ENCODE measurements at places on chromosomes 5 and 9. TPM values are rescaled to one million over a fixed set of nuclear protein-coding genes. Genes with fewer than 3 reads are reported as not detected.

- no peak for DNase-seq
Observed at GRCh38 chr5:173950829-173951228, 38.1 kb upstream of the C5orf47 start.

GRCh38 chr5:54229041-54229780 lies 81.2 kb downstream of the ARL15 start:
- peak; percentile 54 for DNase-seq

DNA sequence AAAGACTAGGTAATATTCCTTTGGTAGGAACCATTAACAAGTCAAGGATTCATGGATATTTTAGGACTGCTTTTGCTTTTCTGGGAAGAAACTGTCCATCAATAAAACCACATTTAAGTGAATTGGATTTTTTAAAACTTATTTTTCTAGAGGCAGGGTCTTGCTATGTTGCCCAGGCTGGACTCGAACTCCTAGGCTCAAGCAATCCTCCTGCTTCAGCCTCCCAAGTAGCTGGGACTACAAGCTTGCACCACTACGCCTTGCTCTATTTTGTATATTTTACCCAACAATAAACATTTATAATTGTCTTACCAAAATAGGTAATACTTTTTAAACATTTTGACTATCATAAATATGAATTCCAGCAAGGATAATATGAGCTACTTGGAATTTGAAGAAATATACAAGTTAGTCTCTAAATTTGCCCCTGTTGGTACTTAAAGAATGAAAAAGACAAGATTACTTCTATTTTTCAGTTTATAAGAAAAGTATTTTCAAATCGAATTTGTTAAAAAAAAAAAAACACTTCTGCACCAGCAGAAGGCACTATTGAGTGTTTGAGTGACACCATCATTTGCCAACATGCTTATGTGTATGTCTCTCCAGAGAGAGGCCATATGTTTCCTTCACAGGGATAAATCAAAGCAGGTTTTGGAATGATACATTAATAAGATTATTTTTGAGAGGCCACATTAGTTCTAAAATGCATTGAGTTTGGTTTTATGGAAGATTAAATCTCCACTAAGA lies 60.0 kb upstream of the CARTPT start:
- DNase-seq = no peak

DNA sequence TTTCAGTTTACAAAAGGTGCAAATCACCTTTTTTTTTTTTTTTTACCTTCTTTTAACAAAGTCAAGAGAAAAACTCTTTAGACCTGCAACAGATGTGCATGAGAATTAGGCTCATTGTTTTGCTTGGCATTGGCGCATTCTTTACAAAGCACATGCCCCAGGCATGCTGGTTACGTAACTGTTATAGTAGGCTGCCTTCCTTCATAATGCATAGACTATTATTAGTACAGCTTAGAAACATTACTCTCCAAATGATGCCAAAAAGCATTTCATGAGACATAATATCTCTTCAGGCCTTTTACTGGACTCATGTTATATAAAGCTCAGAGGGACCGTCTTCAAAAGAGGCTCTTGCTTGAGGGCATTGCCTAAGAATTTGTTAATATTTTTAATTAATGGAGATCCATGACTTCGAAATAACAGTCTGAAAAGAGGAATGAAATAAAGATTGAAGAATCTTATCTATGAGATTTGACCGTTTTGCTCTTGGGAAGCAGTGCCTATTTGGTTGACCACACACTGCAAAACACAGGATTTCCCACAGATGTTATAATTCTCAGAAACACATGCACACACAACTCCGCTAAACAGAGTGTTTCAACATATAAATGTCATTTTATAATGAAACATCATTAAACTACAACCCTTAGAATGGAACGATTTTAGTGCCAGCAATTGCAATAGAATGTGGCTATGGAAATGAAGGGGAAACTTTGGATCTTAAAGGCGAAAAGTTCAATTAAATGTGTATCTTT lies 478.7 kb downstream of the PRR16 start:
- no peak for DNase-seq

DNA sequence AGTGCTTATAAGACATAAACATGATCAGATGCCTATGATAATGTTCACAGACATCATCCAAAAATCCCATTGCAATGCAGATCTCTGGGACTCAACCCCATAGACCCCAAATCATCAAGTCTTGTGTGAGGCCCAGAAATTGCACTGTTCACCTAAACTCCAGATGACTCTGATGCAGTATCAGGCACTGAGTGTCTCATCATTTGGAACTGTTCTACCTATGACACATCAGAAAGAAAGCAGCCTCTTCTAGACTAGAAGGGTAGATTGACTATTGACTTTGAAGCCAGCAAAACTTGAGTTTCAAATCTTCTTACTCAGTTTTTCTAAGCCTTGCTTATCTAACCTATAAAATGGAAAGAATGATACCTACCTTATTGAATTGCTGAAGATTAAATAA lies 58.7 kb upstream of the PAPPA start:
- DNase-seq = no peak

- DNase-seq = no peak
Observed at GRCh38 chr5:1535646-1536045, 11.9 kb upstream of the LPCAT1 start.

DNA sequence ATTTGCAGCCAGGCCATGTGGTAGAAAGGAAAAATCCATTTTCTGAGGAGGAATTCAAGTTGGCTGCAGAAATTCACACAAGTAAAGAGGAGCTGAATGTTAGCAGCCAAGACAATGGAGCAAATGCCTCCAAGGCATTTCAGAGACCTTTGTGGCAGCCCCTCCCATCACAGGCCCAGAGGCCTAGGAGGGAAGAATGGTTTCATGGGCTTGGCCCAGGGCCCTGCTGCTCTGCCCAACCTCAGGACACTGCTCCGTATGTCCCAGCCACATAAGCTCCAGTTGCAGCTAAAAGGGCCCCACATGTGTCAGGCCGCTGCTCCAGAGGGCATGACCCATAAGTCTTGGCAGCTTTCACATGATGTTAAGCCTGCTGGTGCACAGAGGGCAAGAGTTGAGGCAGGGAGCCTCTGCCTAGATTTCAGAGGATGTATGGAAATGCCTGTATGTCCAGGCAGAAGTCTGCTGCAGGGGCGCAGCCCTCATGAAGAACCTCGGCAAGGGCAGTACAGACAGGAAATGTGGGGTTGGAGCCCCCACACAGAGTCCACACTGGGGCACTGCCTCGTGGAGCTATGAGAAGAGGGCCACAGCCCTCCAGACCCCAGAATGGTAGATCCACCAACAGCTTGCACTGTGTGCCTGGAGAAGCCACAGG lies 144.2 kb upstream of the EPB41L4A start:
- DNase-seq = no peak

DNA sequence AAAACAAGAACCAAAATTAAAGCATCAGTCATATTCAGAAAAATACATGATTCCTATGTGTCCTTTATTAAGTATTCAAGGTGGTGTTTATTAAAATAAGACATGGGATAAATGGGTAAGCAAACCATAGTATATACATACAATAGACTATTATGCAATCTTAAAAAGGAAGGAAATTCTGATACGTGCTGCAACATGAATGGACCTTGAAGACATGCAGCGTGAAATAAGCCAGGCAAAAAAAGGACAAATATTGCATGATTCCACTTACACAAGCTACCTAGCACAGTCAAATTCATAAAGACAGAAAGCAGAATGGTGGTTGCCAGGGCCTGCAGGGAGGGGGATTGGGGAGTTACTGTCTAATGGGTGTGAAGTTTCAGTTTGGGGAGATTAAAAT lies 127.7 kb downstream of the DMAC1 start:
- DNase-seq = no peak

DNA sequence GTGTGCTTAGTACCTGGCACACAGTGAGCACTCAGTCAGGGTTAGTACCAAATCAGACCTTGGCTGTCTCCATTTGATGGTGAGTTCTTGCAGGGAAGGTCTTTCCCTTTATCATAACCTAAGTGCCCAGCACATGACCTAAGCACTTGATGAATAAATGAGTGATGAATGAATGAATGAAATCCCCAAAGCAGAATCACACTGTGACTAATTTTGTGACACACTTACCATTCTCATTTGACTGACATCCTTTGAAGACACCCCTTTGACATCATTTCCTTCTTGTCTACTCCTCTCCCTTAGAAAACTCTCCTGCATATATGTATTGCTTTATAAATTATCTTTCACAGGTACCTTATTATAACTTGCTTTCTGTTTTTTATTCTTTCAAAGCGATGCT lies 130.2 kb upstream of the ELL2 start:
- DNase-seq = no peak

GRCh38 chr5:131984956-131985665 lies 26.3 kb downstream of the ACSL6 start:
- DNase-seq = no peak

DNA sequence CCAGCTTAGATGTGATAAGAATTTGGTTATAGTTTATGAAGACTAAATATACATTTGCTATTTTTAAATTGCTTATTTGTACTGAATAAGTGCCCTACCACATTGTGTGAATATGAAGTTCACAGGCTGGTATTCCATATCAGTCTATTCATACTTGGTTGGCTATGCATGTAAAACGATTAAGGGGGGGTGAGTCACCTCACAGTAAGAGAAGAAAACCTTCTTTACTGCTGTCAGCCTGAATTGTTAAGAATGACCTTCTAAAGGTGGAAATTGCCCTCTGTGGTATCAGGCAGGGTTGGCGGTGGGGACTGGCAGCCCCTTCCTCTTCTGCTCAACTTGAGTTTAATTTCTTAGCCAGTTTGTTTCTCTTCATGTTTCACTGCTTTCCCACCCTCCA lies 127.0 kb upstream of the RPS23 start:
- DNase-seq = no peak

PCDHA7 gene
- polyA plus RNA-seq = 0.47 TPM

SLC6A3 gene
- 0.40 TPM for polyA plus RNA-seq

LECT2 gene
- 4.1 TPM for polyA plus RNA-seq

C7 gene
- 118 TPM for polyA plus RNA-seq

IL33 gene
- polyA plus RNA-seq = 8.4 TPM

NSUN2 gene
- 46.1 TPM for polyA plus RNA-seq

PAEP gene
- polyA plus RNA-seq = not detected

PRRC1 gene
- polyA plus RNA-seq = 86.6 TPM

SUSD3 gene
- polyA plus RNA-seq = 12.0 TPM

PCDHGA2 gene
- polyA plus RNA-seq = 8.3 TPM

RABL6 gene
- 81.4 TPM for polyA plus RNA-seq

All from renal pelvis (tissue), 12 donors.